ENCODE measurements at places on chromosomes 3 and 15. TPM values are rescaled to one million over a fixed set of nuclear protein-coding genes. Genes with fewer than 3 reads are reported as not detected.

CTXN2 gene
- 0.02 TPM for polyA plus RNA-seq

TNFAIP8L3 gene
- polyA plus RNA-seq: 0.08 TPM

AHSG gene
- not detected for polyA plus RNA-seq

STARD5 gene
- polyA plus RNA-seq: 3.2 TPM

RBPMS2 gene
- polyA plus RNA-seq: 6.5 TPM

IQCB1 gene
- 10.4 TPM for polyA plus RNA-seq

CAND2 gene
- 1.5 TPM for polyA plus RNA-seq

NOX5 gene
- 0.05 TPM for polyA plus RNA-seq

XRN1 gene
- polyA plus RNA-seq: 3.8 TPM

SYNPR gene
- not detected for polyA plus RNA-seq

DNA sequence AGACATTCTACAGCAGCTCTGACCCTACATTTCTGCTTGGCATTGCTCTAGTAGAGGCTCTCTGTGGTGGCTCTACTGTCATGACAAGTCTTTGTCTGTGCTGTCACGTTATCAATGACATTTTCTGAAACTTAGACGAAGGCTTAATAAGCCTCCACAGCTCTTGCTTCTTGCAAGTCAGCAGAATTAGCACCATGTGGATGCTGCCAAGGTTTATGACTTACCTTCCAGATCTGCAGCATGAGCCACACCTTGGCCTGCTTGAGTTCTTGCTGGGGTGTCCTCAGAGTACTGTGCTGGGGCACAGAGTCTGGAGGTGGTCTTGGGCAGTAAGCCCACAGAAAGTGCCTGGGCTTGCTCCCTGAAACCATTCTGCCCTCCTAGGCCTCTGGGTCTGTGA lies 9.8 kb downstream of the RTP1 start:
- no peak for DNase-seq

DNA sequence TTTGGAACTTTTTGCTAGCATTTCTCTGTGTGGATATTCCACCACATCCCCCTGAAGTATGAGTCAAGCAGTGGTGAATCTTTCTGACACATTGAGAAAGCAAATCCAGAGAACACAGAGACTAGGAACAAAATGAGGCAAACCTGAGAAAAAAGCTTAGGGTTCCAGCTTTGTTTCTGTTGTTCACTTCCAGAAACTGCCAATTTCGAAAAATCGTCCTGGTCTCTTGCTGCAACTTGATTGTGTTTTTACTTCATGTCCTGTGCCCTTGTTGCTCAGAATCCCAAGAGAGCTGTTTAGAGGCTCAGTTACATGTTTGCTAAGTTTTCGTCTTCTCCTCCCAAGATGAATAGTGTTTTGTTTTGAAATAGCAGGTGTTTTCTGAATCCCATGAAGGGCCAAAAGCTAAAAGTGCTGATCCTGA lies 13.7 kb downstream of the MAP2K1 start:
- DNase-seq: no peak

DNA sequence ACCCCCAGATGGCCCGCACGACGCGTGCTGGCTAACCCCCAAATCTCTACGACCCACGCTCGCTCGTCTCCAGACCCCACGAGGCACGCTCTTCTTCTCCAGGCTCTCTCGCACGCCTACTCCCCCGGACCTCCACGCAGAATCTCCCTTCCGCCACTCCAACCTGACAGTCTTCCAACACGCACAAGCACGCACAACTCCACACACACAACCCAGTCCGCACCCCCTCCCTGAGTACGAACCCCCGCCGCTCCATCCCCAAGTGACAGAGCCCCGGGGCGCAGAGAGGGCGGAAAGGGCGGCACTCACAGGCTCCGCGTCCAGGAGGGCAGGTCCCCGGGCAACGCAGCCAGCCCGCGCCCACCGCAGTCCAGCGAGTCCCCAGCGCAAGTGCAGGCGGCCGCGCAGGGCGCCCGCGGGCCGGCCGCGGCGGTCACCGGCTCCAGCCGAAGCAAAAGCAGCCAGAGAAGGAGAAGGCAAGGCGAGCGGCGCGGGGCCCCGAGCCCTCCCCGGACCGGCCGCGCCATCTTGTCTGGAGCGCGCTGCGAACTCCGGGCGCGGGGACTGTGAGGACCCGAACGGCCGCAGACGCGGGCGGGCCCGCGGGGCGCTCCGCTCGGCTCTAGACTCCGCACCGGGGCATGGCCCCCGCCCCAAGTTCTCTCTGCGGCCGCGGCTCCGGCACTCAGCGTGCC lies 794 bp downstream of the LRIG1 start:
- DNase-seq: peak; percentile 71

DNA sequence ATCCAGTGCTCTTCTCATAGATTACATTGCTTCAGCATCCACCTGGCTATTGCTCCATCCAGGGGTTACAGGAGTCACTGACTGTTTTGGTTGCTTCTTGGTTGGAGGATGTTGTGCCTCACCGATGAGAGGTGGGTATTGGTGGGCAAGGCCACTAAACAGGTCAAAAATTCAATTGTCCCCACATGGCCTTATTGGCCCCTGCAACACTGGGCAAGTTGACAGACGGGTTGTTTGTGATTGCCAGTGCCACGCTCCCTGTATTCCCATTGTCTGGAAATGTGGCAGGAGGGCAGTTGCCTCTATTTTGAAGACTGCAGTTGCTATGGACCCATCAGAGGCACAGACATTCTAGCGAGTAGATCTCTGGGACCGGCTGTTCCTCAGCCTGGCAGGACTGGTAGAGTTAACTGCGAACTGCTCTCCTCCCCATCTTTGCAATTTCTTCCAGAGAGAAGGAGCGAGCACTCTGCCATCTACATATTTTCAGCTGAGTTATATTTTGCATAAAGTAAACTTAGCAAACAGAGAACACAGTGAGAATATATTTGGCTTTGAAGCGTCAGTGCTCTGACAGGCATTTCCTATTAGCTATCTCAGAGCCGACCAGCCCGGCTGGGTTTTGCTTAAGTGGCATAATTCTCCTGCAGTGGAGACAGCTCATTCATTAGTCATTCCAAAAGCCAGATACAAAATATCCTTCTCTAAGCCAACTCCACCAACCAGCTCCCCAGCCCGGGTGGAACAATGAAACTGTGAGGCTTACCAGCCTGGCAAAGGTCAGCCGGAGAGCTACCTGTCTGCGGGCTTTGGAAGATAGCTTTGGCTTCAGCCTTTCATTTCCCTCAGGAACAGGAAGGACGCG lies 26.0 kb upstream of the MAGEF1 start:
- DNase-seq: no peak

DNA sequence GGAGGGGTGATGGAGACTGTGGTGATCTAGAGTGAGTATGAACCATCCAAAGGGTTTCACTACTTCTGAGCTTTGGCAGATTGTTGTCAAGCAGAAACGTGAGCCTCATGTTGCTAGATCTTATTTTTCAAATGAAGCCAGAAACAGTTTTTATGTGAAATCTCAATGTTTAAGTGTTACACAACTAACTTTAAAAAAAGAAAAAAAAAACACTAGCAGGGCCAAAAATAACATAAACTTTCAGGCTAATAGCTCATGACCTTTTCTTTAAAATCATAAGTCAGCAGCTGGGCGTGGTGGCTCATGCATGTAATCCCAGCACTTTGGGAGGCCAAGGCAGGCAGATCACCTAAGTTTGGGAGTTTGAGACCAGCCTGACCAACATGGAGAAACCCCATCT lies 2.1 kb upstream of the HTR3D start:
- DNase-seq: no peak

DNA sequence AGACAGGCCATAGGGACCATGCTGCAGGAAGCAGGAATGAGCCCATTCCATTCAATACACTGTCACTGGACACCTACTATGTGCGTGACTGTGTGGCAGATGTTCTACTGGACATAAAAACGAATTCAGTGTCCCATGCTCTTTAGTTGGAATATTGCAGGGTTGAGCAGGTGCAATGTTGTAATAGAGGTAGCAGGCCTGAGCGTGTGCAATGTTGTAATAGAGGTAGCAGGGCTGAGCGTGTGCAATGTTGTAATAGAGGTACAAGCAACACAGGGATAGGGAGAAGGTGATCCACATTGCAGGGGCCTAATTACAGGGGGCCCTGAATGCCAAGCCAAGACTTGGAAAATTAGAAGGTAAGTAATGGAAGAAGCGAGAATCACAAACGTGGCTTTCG lies 261.4 kb upstream of the HES1 start:
- DNase-seq: no peak

GRCh38 chr3:31423482-31423881 lies 109.2 kb upstream of the STT3B start:
- peak; percentile 35 for DNase-seq

- DNase-seq: peak; percentile 76
These were observed 2.0 kb downstream of the MECOM start for GRCh38 chr3:169661361-169662131.

DNA sequence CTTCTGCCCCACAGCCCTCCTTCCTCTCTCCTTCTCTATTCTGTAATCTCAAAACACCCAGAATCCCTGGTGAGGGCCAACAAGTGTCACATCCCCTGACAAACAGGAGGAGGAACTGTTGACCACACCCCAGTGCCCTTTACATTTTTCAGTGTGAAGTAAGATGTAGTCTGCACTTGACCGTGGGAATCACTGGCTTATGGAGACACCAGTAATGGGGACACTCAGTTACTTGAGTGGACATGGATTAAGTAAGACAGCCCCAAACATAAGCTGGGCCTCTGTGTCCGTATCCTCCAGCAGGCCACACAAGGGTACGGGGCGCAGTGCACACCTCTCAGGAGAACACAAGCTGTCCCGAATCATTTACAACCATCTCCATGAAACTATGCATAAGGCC lies 28.4 kb upstream of the LIMD1 start:
- DNase-seq: no peak

DNA sequence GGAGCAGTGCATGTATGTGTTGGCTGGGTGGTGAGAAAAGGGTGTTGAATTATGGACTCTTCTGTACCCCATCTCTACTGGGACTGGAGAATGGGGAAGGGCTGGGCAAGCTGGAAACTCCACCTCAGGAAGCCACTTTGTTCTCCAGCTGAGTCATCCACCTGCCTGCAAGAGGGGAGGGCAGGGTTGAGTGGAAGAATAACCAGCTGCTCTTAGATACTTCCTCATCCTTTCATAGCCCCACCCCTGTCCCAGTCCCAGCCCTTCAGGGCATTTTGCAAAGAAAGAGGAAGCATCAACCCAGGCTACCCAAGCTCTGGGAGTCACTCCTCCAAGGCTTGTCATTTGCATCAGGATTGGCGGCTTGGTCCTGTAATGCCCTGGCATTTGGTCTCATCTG lies 33.1 kb downstream of the RAB11A start:
- no peak for DNase-seq

GRCh38 chr3:50950591-50950990 lies 275.9 kb downstream of the DOCK3 start:
- no peak for DNase-seq

DNA sequence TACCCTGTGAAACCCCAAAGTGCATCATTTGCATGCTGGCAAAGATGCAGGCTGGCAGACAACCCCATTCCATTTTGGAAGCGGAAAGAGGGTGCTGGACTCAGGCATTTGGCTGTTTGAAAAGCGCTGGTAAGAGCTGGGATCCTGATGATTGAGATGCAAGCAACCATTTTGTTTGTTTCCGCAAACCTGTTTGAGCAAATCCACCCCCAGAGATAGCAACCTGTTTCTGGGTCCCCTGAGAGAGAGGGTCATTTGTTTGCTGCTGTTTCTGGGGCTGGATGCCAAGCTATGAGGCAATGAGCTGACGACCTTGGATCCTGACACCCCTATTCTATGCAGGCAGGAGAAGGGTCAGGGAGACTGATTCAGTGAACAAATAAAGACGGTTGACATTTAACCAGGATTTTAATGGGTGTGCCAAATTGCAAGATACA lies 9.8 kb downstream of the SLC6A1 start:
- DNase-seq: no peak

DNA sequence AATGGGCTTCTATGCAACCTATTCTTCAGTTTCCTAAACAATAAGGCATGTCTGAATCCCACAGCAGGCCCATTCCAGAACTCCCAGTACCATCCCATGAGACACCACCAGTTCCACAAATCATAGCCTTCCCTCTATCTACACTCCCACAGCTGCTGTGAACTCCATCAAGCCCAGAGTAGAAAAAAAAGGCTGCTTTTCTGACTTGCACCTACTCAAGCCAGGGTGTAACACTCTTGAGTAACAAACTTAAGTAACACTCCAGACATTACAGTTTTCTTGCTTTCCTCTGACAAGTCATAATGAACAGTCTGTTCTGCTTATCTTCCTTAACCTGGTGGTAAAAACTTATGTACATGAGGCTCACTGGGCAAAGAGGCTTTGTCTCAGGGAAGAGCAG lies 283.1 kb downstream of the NFKBIZ start:
- DNase-seq: no peak

DNA sequence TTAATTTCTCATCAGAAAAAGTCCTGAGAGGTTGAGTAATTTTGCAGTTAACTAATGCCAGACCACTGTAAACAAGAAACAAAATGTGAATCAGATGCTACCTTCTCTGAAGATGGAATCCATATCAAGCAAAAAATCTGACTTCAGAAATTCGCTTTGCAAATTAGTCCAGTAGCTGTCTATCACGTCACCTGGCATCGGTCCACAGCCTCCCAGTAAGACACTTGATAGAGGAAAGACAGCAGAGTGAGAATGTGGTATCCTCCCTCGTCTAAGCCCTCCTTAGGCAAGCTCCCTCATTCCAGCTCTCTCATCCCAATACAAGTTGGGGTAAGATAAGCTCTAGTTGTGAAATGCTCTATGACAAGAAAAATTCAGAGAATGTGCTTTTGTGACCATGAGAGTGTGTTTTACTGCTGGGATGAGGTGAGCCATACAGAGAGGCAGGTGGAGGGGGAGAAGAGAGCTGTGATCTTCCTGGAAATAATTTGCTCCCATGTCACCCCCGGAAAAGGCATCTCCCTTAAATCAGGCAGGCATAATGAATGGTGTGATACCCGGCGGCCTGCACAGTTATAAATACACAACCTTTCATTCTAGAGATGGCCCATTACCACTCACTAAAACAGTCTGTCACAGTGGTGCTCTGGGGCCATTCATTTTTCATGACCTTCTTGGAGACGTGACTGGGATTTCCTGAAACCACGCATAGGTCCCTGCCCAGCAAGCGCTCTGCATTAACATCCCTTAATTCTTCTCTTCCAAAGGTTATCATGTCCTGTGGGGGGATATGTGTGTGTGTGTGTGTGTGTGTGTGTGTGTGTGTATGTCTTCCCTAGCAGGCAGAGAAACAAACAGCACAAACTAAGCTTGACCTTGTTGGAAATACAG lies 602.0 kb upstream of the KCNMB2 start:
- DNase-seq: no peak

Measured in SK-N-SH (cell line).